ENCODE measurements at places on chromosomes 2 and 18.

DNA sequence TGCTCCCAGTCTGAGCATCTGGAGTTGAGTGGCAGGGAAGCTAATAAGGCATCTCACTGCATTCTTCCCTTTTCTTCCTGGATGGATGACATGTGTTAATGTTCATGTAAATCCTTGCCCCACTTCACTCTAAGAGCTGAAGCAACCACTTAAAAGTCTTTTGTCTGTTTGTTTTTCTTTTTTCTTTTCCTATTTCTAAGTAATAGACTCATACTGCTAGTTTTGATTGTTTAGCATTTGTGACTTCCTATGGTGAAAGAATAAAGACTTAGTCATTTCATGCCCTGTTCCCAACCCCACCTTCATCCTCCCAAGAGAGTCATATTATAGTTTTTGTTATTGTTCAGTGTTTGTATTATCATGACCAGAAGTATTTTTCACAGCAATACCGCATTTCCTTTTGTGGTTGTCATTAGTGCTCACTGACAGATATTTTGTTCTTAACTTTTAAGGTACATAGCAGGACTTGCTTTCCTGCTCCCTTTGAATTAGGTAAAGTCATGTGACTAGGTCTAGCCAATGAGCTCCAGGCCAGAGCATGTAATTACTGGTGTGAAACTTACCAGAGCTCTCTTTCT lies 18.1 kb upstream of the SPP2 start:
- peak; percentile 68 for DNase-seq

- no peak for DNase-seq
Measured at GRCh38 chr2:192026825-192027120, 168.0 kb downstream of the TMEFF2 start.

GRCh38 chr2:179461420-179461819 lies 196.8 kb upstream of the SESTD1 start:
- no peak for DNase-seq

DNA sequence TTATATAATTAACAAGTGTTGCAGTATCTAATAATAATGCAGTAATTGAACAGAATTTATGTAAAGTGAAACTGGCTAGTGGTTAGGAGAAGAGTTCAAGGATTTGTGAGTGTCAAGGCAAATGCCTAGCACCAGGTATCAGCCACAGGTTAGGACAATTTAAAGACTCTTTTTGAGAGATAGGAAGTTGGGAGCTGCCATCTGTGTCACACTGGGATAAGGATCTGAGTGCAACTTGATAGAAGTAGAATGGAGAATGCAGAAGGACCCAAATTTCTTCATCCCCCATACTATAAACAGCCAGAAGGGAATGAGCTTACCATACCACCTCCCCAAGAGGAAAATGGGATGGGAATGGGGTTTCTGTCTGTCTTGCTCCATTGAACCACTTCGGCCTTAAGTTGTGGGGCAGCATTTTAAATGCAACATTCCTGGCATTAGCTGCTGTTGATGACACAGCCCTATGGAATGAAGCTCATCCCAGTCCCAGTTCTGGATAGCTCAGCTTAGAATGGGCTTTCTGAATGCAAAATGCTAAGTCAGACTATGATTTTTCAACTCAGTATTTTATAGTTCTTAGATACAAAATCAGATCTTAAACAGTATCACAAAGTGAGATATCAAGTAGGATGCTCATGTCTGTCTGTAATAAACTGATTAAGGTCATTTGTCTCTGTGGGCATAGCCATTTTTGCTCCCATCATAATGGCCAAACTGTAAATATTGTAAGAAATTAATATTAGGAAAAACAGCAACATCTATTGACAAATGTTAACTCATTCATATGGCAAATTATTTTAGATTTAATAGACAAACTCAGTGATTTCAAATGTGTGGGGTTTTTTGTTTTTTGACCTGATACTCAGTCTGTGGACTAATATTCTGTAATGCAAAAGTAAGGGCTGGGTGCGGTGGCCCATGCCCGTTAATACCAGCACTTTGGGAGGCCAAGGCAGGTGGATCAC lies 44.0 kb downstream of the GPR155 start:
- peak; percentile 86 for DNase-seq

DNA sequence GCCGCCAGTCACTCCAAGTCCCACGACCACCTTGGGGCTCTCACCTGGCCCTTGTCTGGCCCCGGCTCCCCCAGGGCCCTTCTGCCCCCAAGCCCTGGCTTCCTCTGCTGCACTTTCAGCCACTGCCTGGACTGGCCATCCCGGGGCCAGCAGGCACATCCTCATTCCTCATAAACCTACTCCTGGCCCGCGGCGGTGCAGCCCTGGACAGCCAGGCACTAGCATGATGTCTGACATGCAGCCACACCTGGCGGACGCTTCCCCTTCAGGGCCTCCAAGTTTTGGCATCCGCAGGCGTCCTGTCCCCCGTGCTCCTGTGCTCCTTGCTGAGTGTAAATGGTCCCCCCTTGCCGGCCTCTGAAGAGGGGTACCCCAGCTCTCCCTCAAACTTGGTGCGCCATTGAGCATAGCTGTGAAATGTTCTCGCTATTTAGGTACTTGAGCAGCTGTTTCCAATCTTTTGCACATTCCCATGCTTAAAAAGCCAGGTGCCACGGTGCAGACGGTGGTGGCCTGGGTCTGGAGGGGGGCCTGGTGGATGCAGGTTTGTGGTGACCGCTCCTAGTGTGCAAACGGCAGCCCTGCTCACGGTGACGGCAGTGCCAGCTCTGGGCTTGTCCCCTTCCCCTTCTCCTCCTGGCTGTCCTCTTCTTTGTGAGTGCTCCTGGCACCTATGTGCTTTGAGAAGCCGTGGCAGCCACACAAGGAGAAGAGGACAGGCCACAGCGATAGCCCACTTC lies 123.8 kb downstream of the MBP start:
- DNase-seq = no peak

- DNase-seq = no peak
Measured at GRCh38 chr18:22513721-22514481, 96.2 kb upstream of the CTAGE1 start.

DNA sequence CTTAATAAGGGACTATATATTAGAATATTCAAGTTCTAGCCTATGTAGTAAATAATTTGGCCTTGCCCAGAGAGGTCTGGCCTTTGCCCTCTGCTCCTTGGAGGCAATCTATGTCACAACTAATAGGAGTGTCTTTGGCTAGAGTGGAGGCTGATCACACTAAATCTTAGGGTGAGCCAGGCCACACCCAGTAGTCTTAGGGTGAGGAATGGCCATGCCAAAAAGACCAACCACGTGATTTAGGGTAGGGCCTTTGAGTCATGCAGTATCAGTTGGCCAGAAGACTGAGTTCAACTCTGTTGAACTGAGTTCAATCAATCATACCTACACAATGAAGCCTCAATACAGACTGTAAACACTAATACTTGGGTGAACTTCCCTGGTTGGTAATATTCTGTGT lies 26.0 kb upstream of the FLACC1 start:
- DNase-seq = no peak

DNA sequence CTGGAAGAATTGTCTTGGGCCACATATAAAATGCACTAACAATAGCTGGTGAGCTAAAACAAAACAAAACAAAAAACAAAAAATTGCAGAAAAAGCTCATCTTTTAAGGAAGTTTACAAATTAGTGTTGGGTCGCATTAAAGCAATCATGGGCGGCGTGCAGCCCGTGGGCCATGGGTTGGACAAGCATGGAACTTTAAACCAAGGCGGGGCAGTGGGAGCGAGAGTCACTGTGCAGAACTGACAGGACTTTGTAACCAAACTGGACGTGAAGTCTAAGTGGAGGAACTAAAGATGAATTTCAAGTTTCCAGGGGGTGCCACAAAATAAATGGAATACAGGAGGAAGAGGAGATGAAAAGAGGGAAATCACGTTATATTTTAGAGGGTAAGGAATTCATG lies 80.7 kb downstream of the PSMG2 start:
- DNase-seq = no peak

DNA sequence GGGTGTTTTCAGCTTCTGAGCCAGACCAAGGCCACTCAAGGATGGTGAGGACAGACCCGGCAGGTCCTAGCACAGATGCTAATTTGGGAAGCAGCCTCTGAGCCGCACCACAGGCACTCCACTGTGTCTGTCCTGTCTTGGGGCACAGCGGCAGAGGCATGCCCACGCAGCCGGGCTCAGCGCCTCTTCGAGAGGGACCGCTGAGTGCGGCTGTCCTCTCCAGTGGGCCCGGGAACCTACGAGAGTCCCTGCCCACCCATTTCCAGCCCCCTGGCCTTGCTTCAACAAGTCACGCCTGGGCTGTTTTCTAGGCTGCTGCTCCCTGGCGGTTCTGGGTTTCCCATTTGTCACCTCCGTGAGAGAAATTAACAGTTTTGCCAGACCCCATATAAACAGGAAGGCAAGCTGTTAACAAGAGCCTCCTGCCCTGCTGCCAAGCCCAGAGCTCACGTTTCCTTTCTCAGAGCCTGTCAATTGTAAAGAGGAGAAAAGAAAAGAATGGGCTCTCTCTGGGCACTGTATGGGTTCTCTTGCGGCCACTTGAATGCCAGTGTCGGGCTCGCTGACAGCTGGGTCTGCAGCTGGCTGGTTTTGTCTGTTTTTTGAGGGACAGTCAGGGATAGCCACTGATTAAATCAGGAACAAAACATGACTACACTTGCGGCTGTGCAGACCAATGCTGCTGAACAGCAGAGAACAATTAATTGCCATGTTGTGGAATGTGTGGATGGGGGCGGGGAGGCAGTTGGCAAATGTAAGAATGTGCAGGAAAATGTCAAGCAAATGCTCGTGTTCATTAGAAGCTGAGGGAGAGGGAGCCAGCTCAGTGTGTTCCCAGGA lies 30.6 kb downstream of the TMEM17 start:
- peak; percentile 53 for DNase-seq

GRCh38 chr2:198253995-198254394 lies 449.6 kb downstream of the PLCL1 start:
- no peak for DNase-seq

GRCh38 chr2:98846041-98846440 lies 90.0 kb downstream of the CRACDL start:
- no peak for DNase-seq

- DNase-seq = peak; percentile 45
Measured at GRCh38 chr18:5424903-5425664, 118.7 kb downstream of the EPB41L3 start.

DNA sequence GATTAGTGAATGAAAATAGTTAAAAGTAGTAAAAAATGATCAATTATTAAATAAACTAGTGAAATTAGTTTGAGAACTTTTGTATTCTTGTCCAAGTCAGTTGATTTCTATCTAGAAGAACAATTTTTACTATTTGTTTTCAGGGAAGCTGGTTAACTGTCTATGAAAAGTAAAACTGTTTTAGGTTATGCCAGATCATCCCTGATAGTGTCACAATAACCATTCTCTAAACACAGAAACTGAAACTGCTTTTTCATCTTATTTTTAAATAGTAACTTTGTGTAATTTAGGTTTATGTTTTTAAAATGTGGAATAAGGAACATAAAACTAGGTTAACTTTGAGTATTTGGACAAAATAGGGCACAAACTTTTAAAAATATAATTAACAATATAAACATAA lies 1087.2 kb downstream of the DPP10 start:
- no peak for DNase-seq

GRCh38 chr2:177989029-177989885 lies 83.3 kb downstream of the PDE11A start:
- peak; percentile 66 for DNase-seq

GRCh38 chr2:239884051-239884405 lies 141.1 kb downstream of the NDUFA10 start:
- DNase-seq = no peak

DNA sequence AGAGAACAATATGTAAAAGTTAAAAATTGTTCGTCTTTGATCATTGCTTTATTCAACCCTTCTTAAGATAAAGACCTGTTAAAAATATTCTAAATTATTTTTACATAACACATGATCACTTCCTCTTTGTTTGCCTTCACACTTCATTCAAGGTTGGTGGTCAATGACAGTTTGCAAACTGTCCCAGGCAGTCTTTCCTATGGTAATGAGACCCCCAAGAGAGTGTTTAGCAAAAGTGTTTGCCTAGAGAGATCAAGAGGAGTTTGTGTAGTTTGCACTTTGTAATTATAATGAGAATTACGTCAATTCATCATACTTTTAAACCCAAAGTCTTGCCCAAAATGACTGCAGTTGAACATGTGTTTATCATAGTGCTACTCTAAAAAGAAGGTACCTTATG lies 77.2 kb upstream of the ABCA12 start:
- DNase-seq = no peak

GRCh38 chr2:224222974-224223373 lies 178.9 kb downstream of the FAM124B start:
- no peak for DNase-seq

DNA sequence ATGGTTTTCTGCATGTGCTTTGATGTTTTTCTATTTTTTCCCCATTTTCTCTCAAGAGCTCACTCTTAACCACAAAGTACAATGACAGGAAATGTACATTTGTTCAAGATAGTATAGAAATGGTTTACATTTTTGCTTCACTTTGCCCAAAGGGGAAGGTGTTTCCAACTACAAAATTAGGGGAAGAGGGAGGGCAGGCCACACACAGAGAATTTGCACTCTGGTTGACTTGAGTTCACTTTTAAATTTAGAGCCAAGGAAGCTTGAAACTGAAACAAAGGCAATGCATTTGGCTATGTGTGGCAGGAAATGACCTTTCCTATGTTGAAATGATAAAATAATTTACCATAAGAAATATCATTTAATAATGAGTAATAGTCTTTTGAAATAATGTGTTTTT lies 19.1 kb upstream of the VIT start:
- DNase-seq = peak; percentile 21

DNA sequence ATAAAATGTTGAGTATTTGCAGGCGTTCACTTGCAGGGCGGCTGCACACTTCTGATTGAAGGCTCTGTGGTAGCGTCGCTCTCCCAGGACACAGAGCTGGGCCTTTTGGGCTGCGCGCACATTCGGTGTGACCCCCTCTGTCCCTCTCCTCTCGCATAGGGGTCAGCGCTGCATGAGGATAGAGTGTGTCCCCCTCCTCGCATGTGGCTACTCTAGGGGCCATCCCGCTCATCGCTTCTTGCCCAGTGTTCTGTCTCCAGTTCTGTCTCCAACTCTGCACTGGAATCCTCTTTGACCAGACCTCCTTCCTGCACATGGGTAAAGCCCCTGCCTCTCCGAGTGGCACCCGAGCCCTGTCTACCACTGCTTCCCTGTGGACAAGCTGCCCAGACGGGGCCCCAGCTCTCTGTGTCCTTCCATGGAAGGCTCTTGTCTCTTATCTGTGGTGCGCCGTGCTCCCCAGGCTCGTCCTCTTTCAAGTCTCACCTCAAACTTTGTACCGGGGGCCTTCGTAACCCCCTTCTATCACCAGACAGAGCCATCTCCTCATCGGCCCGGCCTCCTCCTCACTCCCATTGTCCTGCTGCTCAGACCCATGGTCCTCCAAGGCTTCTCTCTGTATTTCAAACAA lies 278.0 kb upstream of the HDAC4 start:
- no peak for DNase-seq

GRCh38 chr2:9570182-9571060 lies 14.8 kb upstream of the ADAM17 start:
- no peak for DNase-seq

- no peak for DNase-seq
Measured at GRCh38 chr2:241635756-241636155, 1.2 kb downstream of the THAP4 start.

- no peak for DNase-seq
Measured at GRCh38 chr2:96181529-96181928, 27.1 kb downstream of the STARD7 start.

GRCh38 chr2:11997142-11997541 lies 250.7 kb downstream of the LPIN1 start:
- DNase-seq = no peak
